ENCODE measurements at places on chromosomes 1 and 21.
A peak's percentile ranks its signal among the peaks of the same experiment; 100 is the strongest.

DNA sequence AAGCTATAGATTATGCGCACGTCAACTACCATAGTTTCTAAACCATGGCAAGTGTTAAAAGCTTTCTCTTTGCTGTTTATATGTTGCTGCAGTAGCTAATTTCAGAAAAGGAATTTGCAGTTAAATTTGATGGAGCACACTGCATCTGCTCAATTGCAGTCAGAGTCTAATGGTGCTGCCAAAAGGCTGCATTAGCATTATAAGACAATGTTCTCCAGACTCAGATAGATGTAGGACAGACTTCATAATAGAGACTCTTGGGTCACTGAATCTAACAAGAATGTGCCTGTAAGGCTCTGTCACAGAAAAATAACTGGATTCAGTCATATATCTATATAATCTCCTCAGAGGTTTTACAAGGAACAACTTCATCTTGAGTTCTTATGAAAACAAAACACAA, 198.3 kb downstream of the OLFM3 start:
- no peak for DNase-seq

- no peak for DNase-seq
These were observed 14.2 kb downstream of the C8A start for GRCh38 chr1:56868761-56869160.

GRCh38 chr21:43295066-43295958, 126.5 kb downstream of the CRYAA start:
- no peak for DNase-seq

DNA sequence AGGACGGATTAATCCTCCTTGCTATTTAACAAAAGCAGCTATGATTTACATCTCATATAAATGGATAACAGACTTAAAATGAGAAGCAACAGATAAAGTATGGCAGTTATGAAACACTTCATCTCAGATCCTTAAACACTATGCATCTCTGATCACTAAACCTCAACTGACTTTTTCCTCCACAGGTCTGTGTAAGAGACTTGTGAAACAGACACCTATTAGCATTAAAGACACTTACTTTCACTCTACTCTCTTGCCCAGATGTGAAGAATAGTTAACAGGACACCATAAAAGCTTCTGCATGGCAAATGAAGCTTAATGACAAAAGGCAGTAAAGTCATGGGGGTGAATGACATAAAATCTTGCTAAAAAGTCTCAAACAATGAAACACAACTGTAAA, 6.2 kb downstream of the LIN9 start:
- DNase-seq = no peak

- DNase-seq = no peak
These were observed 17.1 kb downstream of the VN1R5 start for GRCh38 chr1:247273013-247273412.

- no peak for DNase-seq
These were observed 8.8 kb upstream of the INSL5 start for GRCh38 chr1:66809736-66810326.

- DNase-seq = no peak
These were observed 84.3 kb downstream of the WDR64 start for GRCh38 chr1:241736387-241736786.

GRCh38 chr1:115951560-115951959, 24.8 kb upstream of the SLC22A15 start:
- no peak for DNase-seq

GRCh38 chr1:166875302-166875733, 746 bp downstream of the TADA1 start:
- no peak for DNase-seq

GRCh38 chr1:32289256-32289655, 2.6 kb upstream of the HDAC1 start:
- no peak for DNase-seq

DNA sequence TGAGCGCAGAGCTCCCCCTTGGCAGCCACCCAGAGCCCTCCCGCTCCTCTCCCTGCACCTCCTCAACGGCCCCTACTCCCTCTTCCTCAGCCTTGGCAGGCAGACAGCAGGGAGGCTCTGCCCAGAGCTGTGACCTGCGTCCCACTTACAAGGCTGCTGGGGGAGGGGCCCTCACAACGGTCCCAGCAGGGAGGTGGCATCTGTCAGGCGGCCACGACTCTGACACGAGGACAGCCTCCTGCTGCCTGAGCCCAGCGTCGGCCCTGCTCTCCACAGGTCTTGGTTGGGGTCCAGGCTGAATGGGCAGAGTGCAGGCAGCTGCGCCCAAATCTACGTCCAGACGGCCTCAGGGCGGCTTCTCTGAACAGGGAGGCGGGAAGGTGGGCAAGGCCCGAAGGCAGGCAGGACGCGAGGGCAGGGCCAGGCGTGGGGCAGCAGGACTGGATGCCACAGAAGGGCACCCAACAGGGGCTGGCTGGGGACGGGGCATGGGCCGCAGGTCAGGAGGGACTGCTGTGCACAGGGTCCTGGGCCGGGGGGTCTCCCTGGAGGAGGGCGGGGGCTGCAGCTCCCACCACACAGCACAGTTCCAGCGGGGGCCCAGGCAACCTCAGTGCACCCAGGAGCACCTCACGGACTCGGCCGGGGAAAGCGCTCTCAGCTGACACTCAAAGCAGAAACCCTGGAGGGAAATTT, 7.5 kb downstream of the SLC19A1 start:
- peak; percentile 11 for DNase-seq

DNA sequence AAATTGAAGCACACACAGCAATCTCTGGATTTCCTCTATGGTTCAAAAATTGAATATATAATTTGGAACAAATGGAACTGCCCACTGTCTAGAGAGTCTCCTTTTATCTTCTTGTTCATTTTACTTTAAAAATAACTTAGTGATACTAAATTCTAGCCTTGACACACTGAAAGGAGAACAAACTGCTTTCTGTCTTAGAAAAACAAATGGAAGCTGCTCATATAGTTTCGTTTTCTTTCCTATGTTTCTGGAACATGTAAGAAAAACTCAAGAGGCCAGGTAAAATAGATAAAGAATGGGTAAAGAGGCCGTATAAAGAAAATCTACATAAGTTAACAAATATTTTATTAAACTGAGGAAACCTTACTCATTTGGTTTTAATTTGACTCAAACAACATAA, 332.7 kb downstream of the NEGR1 start:
- no peak for DNase-seq

GRCh38 chr1:27220096-27220495, 14.3 kb upstream of the WDTC1 start:
- DNase-seq = no peak

DNA sequence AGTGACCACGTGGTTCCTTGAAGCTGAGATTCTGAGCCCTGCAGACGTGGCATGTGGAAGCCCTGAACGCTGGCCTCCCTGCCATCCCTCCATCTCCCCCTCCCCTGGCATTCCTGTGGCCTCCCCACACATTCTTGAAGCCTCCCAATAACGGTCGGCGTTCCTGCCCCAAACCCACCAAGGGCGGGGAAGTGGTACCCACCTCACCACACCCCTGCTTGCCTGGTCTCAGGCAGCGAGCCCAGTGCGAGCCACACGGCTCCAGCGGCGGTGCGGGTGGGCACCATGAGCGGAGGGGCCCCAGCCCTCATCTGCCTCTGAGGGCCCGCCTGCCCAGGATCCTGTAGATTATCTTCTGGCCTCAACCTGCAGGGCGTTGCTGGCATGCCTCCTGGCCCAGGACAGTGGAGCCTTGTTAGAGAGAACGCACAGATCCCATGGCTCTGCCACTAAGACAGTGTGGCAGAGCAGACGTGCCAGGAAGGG, 20.6 kb upstream of the PRELP start:
- no peak for DNase-seq

- DNase-seq = no peak
These were observed 3.5 kb downstream of the CD48 start for GRCh38 chr1:160708118-160708517.

DNA sequence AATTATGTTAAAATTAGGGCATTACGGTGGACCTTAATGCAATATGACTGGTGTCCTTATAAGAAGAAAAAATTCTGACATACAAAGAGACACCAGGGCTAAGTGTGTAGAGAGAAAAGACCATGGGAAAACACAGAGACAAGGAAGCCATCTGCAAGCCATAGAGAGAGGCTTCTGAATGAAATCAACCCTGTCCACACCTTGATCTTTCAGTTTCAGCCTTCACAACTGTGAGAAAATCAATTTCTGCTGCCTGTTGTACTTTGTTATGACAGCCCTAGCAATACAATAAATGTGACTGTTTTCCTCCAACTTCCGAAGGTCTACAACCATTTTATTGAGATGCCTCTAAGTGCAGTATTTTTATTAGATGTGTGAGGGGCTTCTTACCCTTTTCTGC, 1407.2 kb downstream of the MRPL39 start:
- DNase-seq = no peak

DNA sequence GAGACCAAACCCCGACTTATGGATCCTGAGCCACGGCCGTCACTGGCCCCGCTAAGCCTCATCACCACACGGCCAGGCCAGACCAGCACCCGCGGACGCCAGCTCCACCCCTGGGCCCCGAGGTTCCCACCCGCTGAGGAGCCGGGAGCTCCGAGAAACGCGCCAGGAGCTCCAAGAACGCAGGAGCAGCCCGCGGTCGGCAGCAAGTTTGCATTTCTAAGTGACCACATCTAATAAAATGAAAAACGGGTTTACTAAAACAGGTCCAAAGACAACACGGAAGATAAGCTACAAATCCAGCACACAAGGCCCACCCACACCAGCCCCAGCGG, 8.1 kb upstream of the C1QTNF12 start:
- DNase-seq = no peak

DNA sequence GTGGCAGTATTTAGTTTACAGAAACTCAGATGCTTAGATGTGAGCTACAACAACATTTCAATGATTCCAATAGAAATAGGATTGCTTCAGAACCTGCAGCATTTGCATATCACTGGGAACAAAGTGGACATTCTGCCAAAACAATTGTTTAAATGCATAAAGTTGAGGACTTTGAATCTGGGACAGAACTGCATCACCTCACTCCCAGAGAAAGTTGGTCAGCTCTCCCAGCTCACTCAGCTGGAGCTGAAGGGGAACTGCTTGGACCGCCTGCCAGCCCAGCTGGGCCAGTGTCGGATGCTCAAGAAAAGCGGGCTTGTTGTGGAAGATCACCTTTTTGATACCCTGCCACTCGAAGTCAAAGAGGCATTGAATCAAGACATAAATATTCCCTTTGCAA, 59.7 kb upstream of the ZNF326 start:
- DNase-seq = no peak

GRCh38 chr1:156616463-156616862, 2.8 kb upstream of the HAPLN2 start:
- DNase-seq = no peak

- DNase-seq = no peak
These were observed 1.1 kb upstream of the ADIPOR1 start for GRCh38 chr1:202959276-202959620.

- no peak for DNase-seq
These were observed 11.6 kb upstream of the CTRC start for GRCh38 chr1:15426492-15427279.

DNA sequence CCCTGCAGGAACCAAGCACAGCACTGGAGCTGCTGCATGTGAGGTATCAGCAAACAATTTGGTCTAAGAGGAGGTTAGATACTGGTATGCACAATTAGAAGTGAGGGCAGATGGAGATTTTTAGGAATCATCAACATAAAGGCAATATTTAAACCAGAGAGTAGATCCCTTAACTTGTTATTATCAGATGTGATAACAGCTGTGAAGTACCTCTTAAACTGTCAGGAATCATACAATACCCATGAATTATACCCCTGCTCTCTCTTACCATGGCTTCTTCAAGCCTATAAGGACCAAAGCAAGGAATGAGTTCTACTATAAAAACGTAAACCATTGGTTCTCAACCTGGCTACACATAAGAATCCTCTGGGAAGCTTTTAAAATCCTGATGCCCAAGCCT, 3.9 kb downstream of the BCAR3 start:
- DNase-seq = no peak

- no peak for DNase-seq
These were observed 1144.6 kb upstream of the ADGRL2 start for GRCh38 chr1:80656014-80656636.

DNA sequence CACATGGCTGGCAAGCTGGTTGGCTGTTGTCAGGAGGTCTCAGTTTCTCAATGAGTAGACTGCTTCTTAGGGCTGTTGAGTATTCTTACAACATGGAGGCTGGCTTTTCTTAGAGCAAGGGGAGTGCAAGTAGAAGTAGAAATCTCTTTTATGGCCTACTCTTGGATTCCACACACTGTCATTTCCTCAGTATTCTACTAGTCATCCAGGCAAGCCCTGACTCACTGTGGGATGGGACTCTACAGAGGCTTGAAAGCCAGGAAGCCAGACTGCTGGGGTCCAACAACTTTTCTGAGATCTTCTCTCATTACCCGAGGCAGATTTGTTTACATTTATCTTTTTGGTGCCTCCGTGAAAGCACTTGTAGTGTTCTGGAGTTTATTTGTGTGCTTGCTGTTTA, 196.2 kb upstream of the APP start:
- no peak for DNase-seq

DNA sequence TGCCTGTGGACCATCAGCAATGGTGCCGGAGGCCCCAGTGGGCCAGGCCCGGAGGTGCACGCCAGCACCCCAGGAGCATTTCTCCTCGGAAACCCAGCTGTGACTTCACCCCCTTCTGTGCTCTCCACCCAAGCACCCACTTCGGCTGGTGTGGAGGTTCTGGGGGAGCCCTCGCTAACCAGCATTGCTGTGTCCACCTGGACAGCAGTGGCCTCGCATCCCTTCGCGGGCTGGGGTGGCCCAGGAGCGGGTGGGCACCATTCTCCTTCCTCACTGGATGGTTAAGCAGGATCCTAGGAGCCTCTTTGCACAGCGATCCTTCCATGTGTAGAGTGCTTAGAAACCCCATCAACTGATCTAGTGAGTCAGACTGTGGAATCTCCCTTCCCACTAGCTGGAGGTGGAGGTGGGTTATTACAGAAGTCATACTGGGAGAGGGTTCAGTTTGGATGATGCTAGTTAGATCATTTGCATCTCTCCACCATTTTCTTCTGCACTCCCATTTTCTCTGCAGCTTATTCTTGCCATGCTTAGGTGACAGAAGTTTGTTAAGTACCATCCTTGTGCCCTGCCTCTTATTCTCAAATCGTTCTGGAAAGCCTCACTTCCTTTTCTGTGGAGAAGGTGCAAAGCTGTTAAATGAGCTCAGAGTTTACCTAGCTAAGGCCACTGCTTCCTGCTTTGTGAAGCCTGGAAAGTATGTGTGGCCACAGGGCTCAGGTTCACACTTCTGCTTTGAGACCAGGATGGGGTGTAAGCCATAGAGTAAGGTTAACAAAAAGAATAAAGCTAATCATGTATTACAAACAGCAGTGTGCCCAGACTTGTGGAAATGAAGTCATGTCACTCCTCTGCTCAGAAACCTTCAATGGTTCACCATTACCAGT, 32.3 kb downstream of the TBX19 start:
- DNase-seq = no peak

GRCh38 chr1:233304489-233305102, 9.1 kb upstream of the PCNX2 start:
- DNase-seq = no peak

DNA sequence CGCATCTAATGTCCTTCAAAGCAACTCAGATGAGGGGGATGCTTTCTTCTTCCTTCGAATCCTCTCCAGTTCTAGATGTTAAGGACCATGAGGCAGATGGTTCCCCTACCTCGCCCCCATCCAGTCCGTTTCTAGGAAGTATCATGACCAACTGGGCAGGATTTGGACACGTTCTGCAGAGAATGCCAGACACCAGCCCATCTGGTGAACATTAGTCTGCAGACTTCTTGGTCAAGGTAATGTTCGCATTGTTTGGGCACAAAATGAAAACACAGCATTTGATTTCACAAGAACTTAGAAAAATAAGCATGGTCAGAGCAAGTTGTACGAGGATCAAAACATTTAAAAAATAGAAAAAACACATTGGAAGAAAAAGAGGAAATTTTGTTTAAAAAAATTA, 25.4 kb upstream of the ADARB1 start:
- no peak for DNase-seq

GRCh38 chr1:92169214-92170005, 48.3 kb upstream of the C1orf146 start:
- DNase-seq = no peak

Data from activated naive CD4-positive, alpha-beta T cell treated with anti-CD3 and anti-CD28 coated beads, Interleukin-2, amount 50 U/mL, for 16 hours (primary cell).